ENCODE measurements at places on chromosomes 6 and 20. TPM values are rescaled to one million over a fixed set of nuclear protein-coding genes. Genes with fewer than 3 reads are reported as not detected.

WASF1 gene
- total RNA-seq = 15.6 TPM

DNA sequence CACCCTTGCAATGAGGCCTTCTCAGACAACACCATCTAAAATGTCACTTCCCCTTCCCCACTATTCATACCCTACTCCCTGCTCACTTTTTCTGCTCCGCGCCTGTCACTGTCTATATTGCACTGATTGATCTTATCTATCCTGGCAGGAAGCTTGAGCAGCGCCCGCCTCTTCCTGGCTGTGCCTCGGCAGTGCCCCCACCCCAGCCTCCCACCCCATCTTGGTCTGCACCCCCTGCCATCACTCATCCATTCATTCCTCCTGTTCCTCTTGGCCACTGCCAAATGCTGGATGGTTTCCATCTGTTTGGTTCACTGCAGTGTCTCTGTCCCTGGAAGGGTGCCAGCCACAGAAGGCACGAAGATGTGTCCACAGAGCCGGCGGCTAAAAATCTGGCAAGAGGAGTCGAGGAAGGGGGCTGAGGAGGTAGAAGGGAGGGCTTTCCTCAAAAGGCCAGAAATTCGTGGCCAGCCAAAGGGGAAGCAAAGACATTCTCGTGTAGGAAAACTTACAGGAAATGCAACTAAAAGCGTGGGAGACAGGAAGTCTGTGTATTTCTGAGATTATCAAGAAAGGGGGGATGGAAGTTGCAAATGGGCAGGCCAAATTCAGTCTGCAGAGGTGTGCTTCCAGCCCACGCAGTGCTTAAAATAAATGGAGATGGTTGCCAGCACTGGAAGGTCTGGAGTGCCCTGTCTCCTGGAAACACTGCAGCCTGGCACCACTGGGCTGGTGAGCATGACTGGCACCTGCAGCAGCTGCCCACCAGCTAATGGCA is 27.6 kb downstream of the SYNJ2 start:
- no peak for DNase-seq

DNA sequence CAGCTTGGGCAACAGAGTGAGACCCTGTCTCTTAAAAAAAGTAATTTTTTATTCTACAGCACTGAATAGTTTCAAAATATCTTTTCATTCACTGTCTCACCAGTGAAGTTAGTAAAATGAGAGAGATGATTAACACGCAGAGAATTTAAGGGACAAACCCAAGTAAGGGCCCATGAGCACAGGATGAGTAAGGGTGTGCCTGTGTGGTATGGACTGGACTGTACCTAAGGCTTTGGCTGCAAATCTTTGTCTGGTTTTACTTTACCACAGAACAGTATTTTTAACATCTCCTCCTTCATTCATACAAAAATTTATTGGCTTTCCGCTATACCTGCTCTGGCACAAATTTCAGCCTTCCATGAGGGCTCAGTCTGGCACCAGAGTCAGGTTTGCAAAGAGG is 433.3 kb downstream of the UTRN start:
- no peak for DNase-seq

- DNase-seq = no peak
Measured at GRCh38 chr6:77482981-77483380, 19.7 kb upstream of the HTR1B start.

DNA sequence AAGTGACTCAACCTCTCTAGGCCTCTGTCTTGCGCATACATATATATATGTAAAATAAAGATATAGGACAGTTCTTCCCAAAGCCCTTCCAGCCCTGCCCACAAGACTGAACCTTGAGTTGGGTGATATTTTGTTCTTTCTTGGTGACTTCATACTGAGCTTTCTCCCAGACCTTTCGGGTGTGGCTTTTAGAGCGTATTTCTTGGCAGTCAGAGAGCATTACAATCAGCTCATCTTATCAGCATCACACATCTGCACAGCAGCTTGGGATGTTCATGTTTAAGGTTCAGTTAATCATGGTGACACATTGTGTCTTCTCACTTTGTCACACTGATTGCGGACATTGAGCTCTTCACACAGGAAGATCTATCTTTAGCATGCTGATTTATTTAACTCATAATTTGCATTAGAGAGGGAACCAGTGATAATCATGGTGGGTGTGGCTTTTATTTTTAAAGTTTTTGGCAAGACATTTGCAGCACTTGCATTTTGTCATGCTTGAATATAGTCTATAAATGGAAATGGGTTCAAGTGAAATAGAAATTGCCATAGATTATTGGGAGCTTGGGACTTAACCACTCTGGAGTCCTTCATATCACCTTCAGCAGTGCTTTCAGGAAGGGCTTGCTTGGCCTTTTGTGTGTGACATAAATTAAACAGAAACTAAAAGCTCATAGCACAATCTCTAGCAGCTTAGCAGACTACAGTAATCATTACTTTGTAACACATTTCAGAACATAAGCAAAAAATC is 8.3 kb downstream of the KIF3B start:
- DNase-seq = no peak

SPATS1 gene
- not detected for total RNA-seq

DNA sequence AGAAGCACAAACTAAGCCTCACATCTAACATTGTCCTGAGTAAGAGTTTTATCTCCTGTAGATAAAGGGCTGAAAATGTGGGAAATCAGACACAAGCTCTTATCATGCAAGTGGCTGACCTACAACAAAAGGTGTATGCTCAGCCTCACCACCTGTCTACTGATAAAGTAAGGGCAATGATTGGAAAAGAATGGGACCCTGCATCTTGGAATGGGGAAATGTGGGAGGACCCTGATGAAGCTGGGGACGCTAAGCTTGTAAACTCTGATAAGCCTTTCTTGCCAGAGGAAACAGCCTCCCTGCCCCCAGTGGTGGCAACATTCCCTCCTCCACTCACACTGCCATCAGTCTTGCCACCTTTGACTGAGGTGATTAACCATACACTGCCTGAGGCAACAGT is 166.6 kb downstream of the KHDRBS2 start:
- DNase-seq = no peak

LY6G6C gene
- not detected for total RNA-seq

- DNase-seq = no peak
Measured at GRCh38 chr6:167492100-167492449, 167.2 kb downstream of the TTLL2 start.

- no peak for DNase-seq
Measured at GRCh38 chr20:23084845-23085365, 1.2 kb downstream of the CD93 start.

DNA sequence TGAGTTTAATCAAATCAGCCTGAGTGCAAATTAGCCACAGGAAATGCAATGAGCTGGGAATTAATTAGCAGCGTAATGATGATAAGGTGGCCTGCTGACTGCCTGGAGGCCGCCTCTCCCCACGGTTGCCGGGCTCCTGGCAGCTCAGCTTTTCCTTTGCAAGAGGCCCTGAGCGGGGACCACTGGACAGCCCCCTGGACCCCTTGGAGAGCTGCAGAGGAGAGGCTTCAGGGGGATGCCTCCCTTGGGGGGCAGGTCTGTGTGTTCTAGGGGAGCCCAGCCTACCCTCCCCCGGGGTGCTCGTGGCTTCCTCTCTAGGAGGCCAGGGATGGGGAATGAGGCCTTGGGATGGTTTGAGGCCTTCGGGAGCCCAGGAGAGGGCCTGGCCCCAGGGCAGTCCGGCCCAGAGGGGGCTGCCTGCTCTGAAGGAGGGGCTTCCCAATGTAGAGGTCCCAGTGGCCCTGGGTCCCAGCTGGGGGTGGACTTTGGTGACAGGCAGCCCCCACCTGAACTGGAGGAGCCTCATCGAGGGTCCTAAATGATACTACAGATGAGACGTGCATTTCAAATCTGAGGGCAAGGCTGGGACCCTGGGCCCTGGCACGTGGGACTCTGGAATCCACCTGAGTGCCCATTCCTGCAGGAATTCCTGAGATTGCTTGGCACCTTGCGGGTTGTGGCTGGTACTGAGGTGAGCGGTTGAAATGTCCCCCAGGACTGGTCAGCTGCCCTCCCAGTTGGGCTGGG is 66.4 kb upstream of the BHLHE23 start:
- no peak for DNase-seq

GRCh38 chr6:7697820-7698623 is 27.9 kb upstream of the BMP6 start:
- peak; percentile 35 for DNase-seq

DNA sequence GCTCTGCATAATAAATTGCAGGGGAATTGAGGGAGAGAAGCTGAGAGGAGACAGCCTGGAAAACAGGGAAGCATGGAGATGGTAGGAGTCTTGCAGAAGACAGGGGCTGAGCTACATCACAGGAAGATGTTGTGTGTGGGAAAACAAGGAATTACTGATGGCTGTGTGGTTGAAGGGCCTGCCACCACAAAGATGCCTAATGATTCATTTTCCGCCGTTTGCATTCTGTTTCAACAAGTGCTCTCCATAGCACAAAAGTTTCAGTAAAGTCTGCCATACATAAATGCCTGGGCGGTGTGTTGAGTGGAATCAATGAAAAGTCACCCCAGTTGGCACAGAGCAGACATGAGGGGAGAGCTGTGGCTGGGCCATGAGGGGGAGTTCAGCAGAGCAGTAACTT is 5.6 kb upstream of the KLHL31 start:
- DNase-seq = no peak

Data from omental fat pad (tissue), 4 donors.